HepG2 (cell line): ENCODE measurements at places on chromosomes 2 and 18. TPM values are rescaled to one million over a fixed set of nuclear protein-coding genes. Genes with fewer than 3 reads are reported as not detected.

The SLC39A6 gene
- 30.6 and 41.7 TPM in 2 replicates for total RNA-seq

The TM4SF20 gene
- total RNA-seq, result not detected in 2 replicates

The KANSL1L gene
- 9.8 and 10.3 TPM in 2 replicates for total RNA-seq

The NEU2 gene
- not detected in 2 replicates for total RNA-seq

The FAM161A gene
- total RNA-seq, result 3.4 and 5.0 TPM in 2 replicates

The STPG4 gene
- 0.15 TPM in 2 replicates for total RNA-seq

The TACR1 gene
- total RNA-seq, result not detected in 2 replicates

The CELF4 gene
- total RNA-seq, result not detected in 2 replicates

The G6PC2 gene
- total RNA-seq, result not detected in 2 replicates

The CERKL gene
- not detected in 2 replicates for total RNA-seq

The GULP1 gene
- total RNA-seq, result not detected in 2 replicates

The ITGB6 gene
- total RNA-seq, result not detected in 2 replicates

The UGT1A8 gene
- total RNA-seq, result not detected in 2 replicates

The CXCR1 gene
- not detected in 2 replicates for total RNA-seq

The IGFBP5 gene
- total RNA-seq, result not detected in 2 replicates

The CLEC4F gene
- 0.13 TPM in 2 replicates for total RNA-seq

The CCDC141 gene
- not detected in 2 replicates for total RNA-seq

The UGT1A4 gene
- total RNA-seq, result not detected in 2 replicates

The ABHD1 gene
- total RNA-seq, result 0.04 TPM in 1 of 2 replicates, not detected in the other

The TFPI gene
- total RNA-seq, result 161 and 301 TPM in 2 replicates

The FAM117B gene
- 11.0 and 16.6 TPM in 2 replicates for total RNA-seq

The KRTCAP3 gene
- total RNA-seq, result 2.1 TPM in 1 of 2 replicates, not detected in the other

The BCL11A gene
- total RNA-seq, result not detected in 2 replicates
